NK-92 treated with Interleukin-12 subunit alpha and Interleukin-12 subunit beta, amount 100 ng/mL, for 24 hours (cell line): ENCODE measurements at places on chromosomes 13 and 19.

DNA sequence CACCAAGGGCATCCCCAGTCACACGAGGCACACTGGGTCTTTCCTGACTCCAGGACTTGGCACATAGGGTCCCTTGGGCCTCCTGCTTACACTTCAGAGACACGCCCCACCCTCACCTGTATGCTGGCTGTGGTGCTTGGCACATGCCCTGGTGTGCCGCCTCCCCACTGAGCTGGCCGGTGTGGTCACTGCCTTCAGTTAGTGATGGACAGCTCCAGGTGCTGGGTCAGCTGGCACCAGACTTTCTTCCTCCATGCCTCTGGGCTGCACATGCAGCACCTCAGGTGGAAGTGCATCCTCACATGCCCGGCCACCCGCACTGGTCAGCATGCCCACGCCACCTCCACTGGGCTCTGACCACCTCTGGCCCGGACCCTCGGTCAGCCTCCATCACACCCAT is 52.9 kb downstream of the KLF2 start:
- no peak for DNase-seq

DNA sequence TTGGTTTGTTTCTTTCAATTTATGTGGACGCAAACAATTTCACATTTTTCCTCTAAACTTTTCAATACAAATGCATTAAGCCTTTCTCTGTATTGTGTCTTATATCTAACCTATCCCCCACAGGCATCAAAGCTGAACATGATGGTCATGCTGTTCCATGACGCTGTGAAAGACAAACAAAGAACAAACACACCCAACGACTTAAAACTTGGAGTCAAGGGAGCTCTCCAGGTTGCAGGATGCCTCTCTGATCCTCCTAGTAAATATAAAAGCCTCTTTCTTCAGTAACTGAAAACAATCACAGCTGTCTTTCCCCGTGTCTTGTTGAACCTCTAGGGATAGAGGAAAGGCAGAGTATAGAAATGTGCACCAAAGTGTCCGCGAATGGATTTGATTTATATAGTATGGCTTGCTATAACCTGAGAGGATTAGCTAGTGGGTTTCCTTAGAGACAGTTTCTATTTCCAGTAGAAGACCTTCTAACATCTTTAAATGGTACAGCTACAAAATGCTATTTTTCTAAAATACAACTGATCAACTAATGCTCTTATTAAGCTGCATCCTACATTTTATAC is 43.1 kb downstream of the PCDH9 start:
- no peak for DNase-seq

- no peak for DNase-seq
Observed at GRCh38 chr13:75637181-75637750, 1.1 kb downstream of the LMO7 start.

- no peak for DNase-seq
Observed at GRCh38 chr13:75792526-75793187, 156.5 kb downstream of the LMO7 start.

DNA sequence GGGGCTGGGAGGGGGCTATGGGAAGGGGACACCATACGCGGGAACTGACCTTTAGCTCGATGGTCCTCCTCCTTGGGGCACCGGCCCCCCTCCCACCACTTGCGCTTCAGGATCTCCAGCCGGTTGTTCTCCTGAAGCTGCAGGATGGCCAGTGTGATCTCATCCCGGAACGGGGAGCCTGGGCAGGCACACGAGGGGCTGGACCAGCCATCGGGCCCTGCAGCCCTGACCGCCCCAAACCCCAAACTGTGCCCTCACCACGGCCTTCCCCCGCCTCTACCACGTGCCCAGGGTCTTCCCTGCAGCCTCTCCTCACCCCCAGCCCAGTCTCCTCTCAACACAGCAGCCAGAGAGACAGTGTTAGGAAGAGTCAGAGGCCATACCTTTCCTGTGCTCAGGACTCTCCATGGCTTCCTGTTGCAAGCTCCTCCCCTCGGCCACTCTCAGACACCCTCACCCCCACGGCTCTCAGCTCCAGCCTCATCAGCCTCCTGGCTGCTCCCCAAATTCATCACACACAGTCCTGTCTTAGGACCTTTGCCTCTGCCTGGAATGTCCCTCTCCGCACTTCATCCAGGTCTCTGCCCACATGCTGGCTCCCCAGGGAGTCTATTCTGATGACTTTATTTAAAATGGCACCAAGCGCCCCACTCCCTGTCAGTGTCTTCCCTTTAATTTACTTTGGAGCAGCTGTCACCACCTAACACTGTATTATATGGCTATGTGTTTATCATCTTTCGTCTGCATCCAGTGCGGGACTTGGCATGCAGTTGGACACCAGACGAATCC is 9.7 kb upstream of the ATP1A3 start:
- no peak for DNase-seq

- DNase-seq = no peak
Observed at GRCh38 chr19:33275933-33276619, 26.3 kb downstream of the CEBPA start.

DNA sequence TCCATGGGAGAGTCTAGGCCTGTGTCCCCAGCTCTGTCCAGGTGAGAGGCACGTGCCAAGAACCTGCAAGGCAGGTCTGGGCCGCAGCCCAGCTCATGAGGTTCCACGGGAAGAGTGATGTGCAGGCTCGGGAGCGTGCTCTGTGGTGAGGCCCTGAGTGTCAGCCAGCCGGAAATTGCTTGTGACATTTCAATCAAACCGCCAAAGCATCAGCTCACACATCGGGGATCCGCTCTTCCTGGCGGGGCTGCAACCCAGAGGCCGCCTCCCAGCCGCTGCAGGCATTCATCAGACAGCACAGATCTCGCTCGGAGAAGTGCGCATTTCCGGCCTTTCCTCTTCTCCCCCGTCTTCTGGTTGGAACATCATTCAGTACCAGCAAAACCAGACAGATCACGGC is 109.3 kb downstream of the KDM4B start:
- DNase-seq = peak; percentile 60

- no peak for DNase-seq
Observed at GRCh38 chr19:2148482-2149135, 2.8 kb downstream of the AP3D1 start.

GRCh38 chr19:53657330-53657729 is 25.5 kb downstream of the DPRX start:
- no peak for DNase-seq

DNA sequence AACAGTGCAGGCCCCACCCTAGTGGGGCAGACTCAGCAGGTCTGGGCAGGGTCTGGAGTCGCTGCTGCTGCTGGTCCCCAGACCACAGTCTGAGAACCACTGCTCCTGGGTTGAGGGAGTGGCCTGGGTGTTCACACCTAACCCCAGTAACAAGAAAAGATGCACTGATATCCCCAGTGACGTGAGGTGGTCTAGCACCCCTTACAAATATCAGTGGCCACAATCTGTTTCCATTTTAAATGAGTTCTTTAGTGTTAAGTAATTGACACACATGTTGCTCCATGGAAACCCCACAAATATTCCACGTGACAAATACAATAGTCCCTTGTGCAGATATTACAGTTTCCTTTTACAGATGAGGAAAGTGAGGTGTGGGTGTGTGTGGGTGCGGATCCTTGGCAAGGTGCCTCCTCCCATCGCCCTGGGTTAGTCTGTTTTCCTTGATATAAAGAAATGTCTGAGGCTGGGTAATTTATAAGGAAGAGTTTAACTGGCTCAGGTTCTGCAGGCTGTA is 96.3 kb upstream of the GPR183 start:
- DNase-seq = peak; percentile 69

DNA sequence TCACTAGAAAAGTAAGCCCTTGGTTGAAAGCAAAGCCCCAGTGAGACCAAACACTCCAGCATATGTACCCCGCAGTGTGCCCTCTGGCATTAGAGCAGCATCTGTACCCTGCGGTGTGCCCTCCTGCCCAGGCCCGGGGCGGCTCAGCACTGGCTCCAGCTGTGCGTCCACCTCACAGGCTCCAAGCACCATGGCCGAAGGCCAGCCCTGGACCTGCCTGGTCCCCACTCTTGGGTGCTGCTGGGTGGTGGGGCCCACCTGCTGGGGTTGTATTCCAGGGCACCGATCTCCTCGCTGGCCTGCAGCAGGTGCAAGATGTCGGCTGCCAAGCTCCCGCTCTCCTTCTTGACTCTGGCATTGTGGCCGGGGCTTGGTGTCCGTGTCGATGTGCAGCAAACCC is 230.2 kb downstream of the TUBA3C start:
- no peak for DNase-seq

DNA sequence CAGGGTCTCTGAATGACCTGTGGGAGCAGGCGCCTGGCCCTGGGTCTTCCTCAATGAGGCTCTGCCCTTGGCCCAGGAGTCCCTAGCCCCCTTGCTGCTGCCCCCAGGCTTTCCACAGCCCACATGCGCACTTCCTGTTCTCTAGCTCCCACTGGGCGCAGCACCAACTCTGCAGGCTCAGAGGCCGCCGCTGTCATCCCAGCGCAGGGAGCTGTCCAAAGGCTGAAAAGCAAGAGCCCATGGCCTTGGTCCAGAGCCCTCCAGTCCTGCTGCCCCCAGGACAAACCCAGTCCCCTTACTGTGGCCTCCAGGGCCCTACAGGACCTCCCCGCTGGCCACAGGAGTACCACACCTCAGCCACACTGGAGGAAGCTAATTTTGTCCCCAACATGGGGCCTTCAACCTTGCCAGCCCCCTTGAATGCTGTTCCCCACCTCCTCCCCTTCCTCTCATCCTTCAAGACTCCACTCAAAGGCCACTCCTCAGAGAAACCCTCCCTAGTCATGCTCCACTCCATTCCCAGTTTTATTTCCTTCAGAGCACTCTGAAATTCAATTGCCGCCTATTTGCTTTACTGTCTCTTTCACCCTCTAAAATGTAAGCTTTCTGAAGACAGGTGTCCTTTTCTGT is 8.0 kb upstream of the POU2F2 start:
- DNase-seq = no peak

DNA sequence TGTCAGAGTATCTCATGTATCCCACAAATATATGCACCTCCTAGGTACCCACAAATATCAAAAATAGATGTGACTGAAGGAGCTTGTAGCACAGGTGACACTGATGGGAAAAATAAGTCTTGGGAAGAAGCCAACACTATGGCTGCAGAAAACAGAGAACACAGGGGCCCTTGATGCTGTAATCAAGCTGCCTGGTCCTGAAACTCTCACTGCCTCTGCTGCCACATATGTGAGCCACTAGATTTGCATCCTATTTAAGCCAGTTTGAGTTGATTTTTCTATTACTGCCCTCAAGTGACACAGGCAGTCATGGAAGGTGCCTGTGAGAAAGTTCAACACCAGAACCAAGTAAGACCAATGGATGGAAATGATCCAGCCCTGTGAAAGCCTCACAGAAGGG is 720.8 kb downstream of the UQCRFS1 start:
- no peak for DNase-seq

- no peak for DNase-seq
Observed at GRCh38 chr19:38736413-38737280, 7.6 kb downstream of the CAPN12 start.

- DNase-seq = no peak
Observed at GRCh38 chr19:7928334-7928706, 2.4 kb upstream of the CTXN1 start.

- no peak for DNase-seq
Observed at GRCh38 chr19:2782329-2782935, 641 bp downstream of the SGTA start.

GRCh38 chr19:51493776-51494175 is 7.8 kb downstream of the SIGLEC12 start:
- no peak for DNase-seq

GRCh38 chr13:113147206-113147605 is 11.2 kb upstream of the PROZ start:
- no peak for DNase-seq

DNA sequence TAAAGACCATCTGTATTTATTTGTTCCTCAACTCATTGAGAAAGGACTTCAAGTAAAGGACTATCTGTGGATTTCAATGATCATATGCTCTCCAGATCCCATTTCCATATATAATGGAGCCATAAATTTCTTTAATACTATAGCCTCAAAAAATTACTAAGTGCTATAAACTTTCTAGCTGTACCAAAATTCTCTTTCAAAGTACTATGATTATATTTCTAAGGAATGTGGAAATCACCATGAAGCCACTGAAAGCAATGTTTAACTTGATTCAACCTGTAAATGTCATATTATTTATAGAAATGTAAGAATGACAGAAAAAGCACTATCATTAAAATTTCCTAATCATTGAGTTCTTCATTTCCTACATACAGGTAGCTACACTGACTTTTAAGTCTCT is 20.7 kb downstream of the TBC1D4 start:
- DNase-seq = no peak
